ENCODE measurements at places on chromosomes 7 and 10.

GRCh38 chr7:111762211-111762610 is 199.9 kb upstream of the IMMP2L start:
- no peak for DNase-seq

- no peak for DNase-seq
Measured at GRCh38 chr10:74058658-74059057, 60.7 kb downstream of the VCL start.

- no peak for DNase-seq
Measured at GRCh38 chr7:155345490-155345889, 47.8 kb downstream of the INSIG1 start.

DNA sequence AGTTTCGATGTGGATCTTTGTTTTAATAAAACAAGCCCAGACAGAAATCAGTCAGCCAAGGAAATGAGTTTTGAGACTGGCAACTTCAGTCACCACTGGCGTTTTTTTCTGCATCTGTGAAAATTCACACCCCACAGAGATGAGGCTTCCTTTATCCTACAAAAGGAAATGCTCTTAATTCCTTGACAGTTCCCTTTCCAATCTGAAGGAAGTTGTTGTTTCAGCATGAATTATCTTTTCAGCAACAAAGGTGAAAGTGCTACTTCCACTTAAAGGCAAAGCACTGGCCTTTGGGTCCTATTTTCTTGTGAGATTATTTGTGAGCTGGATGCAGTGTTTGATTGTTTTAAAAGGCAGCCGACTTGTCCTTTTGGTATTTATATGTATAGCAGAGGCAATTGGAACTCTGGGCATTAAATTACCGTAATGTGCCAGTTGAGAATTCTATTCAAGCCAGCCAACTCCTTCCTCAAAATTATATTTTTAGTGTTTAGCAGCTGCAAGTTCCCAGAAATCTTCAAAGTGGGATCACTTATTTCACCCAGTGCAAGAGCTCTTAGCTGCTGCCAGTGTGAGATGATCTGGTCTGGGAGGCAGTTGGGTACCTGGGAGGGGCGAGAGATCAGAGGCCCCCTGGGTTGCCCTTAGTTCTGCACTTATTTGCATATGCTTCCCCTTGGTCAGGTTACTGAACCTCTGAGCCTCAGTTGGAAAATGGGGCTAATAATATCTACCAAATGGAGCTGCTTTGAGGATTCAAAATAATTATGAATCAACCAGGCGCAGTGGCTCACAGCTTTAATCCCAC is 427.1 kb downstream of the GALNT17 start:
- DNase-seq: no peak

- peak; percentile 56 for DNase-seq
Measured at GRCh38 chr10:75097666-75098285, 13.7 kb upstream of the SAMD8 start.

- DNase-seq: no peak
Measured at GRCh38 chr7:7323352-7323751, 141.0 kb downstream of the C1GALT1 start.

DNA sequence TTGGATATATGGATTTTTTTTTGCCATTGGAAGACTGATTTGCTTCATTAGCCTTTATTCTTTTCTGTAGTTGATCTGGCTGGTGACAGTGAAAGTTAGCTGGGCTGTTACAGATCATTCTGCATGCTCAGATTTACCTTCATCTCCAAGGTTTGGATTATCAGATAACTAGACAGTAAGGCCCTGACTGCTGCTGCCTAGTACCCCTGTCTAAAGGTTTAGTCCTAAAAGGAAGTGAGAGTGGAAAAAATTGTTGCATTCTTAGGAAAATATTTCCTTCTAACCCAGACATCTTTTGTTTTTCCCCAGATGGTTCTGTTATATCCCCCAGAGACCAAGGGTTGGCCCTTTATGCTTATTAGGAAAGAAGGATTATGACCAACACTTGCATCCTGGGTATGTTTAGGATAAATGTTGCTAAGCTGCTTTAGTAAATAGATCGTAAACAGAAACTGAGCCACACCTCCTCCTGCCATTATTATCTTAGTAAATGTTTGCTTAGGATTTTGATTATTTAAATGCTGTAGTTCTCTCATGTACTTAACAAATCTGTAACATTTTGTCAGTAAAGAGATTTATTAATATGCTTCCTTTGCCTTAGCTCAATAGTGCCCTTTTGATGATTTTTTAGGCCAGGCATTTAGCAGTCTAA is 44.4 kb downstream of the MCU start:
- no peak for DNase-seq

GRCh38 chr10:124130198-124130900 is 37.0 kb upstream of the CHST15 start:
- no peak for DNase-seq

GRCh38 chr7:8973601-8974000 is 540.2 kb downstream of the NXPH1 start:
- DNase-seq: no peak

DNA sequence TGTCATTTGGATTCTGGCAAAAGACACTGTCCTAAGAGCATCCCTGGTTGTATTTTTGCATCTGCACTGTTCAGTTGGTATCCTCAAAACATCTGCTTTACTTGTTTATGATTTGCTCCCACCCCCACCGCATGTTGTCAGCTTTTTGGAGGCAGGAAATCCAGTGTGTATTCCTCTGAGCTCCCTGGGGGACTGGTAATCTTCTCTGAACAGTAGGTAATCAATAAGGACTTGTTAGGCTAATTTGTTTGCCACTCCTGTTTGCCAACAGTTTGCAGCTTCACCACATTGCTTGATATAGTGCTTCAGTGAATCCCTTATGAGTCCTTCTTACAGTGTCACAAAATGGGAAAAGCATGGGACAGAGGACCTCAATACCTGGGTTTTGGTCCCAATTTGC is 49.1 kb downstream of the FEZF1 start:
- DNase-seq: no peak

DNA sequence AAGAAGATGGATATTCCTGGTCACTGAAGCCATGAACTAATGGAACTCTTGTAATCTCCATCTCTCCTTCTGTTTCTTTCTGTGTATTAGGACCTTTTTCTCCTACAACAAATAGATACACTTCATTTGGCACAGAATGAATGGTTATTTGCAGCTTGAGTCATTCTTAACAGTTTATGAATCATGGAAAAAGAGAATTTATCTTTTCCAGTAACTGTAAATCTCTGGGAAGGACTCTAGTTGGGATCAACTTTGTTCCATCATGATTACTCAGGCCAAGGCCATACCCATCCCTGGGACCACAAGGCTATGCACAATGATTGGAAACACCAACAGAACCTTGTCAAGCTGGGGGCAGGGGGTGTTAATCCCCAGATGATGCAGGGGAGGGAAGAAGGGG is 36.1 kb upstream of the MDFIC start:
- no peak for DNase-seq

- DNase-seq: peak; percentile 52
Measured at GRCh38 chr7:149787428-149788299, 14.3 kb upstream of the ZNF467 start.

GRCh38 chr7:55250313-55250712 is 114.8 kb upstream of the LANCL2 start:
- DNase-seq: no peak

DNA sequence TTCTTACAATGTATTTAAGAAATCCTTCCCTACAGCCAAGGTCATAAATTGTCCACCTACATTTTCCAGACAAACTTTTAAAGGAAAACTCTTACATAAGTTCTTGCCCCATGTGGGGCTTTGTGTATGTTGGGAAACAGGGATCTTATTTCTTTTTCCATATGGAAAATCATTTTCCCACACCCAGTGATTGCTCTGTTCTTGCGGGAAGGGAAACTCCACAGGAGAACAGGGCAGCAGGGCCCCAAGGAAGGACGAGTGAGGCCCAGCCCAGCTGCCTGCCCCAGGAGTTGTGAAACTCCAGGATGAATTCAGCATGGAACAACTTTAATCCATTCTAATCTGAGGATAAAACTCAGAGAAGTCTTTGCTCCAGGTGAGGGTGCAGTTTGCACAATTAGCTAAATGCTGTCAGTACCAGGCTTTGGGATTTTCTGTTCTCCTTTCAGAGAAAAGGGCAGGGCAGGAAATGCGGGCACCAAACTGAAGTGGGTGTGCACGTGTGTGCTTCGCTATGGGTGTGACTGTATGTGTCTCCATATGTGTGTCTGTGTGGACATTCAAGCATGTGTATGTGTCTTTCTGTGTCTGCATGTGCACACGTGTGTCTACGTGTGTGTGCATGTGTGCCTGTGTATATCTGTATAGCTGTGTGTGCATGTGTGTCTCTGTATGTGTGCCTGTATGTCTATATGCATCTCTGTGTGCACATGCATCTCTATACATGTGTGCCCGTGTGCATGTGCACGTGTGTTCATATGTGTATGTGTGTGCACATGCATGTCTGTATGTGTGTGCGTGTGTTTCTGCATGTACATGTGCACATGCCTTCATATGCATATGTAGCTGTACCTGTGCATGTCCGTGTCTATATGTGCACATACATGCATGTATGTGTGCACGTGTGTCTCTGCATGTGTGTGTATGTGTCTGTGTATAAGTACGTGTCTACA is 102.0 kb upstream of the FAM20C start:
- DNase-seq: no peak

DNA sequence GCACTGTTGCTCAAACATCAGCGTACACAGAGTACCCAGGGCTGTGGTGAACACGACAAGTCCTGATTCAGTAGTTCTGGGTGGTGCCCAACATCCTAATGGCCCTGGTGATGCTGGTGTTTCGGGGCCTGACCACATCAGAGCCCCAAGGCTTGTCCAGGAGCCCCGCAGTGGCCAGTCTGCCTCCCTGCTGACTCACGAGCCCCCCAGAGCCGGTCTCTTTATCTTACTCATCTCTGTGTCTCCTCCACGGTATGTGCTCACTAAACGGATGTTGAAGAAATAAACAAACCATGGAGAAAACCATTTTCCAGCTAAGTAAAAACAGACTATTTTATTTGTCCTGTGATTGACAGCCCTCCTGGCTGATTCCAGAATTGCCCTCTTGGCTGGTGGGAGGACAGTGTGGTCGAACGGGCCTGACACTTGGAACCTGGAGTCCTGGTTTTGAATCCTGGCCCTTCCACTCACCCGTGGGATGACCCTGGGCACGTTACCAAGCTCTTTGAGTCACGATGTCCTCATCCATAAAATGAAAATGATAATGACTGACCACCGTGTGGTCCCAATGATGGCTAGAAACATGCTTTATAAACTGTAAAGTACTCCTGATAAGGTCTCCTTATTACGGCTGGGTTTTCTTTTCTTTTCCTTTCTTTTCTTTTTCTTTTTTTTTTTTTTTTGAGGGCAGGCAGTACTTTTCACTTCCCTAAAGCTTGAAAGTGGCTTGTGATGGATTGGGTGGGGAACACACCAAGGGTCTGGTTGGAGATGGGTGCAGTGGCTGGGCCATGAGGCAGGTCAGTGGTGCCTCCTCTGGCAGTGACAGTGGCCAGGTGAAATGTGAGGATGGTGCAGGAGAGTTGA is 5.7 kb downstream of the HIP1 start:
- peak; percentile 15 for DNase-seq

DNA sequence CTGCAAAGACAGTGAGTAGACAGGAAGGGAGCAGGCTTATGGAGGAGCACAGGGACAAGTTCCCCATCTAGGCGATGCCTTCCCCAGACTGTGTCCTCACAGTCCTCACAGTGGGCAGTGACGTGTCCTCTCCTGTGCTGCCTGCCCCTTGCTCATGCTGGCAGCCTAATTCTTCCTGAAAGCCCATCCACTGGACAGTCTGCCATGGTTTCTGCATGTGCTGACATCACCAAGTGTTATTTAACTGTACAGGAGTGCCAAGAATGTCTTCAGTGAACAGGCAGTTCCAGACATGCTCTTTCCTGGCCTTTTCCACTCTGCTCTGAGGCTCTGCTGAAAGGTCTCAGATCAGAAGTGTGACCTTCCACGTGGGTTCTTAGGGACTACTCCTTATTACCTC is 54.1 kb downstream of the ZNF248 start:
- DNase-seq: no peak

GRCh38 chr10:33618196-33618595 is 283.7 kb upstream of the NRP1 start:
- no peak for DNase-seq

DNA sequence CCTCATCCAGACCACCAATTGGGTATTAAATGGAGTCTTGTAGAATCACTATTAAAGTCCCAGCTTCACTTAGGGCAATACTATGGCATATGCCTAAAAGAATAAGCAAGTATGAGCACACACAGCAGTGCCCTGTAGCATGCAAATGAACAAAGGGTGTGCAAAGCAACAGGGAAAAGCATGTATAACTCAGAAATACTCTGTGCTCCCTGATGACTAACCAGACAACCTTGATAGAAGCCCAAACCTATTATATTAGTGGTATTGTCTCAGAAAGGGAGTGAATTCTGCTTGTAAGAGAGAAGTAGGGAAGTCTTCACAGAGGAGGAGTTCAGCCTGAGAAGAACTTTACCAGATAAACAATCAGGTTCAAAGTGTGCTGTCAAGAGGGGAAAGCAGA is 131.2 kb downstream of the DGKI start:
- DNase-seq: no peak

GRCh38 chr10:110392121-110392520 is 87.4 kb upstream of the SMNDC1 start:
- DNase-seq: no peak

DNA sequence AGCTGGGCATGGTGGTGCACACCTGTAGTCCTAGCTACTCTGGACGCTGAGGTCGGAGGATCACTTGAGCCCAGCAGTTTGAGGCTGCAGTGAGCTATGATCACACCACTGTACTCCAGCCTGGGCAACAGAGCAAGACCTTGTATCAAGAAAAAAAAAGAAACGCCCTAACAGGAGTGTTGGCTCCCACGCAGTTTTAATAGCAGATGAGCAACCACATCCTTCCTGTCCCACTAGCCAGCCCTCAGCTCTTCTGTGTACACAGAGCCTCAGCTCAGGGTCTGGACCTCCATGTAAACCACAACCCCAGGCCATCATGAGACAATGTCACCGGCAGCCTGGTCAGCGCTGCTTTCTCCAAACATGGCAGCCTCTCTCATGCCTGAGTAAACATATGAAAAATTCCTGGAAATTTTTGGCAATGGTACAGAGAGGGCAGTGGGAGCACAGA is 108.2 kb downstream of the PIP4K2A start:
- no peak for DNase-seq

DNA sequence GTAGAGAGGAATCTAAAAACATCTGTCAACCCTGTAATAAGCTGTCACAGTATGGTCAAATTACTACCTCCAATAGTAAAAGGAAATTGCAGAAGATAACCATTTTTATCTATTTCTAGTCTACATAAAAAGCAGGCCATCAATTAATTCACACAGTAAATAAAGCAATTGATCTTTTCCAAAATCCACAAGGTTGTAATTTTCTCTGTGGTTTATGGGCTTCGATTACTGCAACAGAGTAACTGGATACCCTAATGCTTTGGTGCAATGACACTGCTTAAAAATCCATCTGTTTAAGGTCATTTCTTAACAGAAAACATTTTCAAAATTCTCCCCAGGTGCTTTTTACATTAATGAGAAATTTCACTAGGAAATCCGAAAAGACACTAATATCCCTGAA is 23.9 kb downstream of the ESYT2 start:
- DNase-seq: no peak

All from eye (tissue), 1 donor.